ENCODE measurements at places on chromosomes 2 and 18.

DNA sequence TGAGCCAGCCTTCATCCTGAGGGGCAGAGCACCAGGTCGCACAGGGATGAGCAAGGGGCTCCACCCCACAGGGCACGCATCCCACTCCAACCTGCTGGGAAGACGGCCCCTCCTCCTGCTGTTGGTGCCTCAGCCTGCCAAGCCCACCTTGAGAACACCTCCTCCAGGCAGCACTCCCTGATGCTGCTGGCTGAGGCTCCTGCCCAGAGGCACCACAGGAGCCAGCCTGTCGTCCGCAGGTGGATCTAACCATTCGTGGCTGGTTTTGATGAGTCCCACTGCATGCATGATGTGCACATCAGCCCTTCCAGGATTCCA is 58.4 kb downstream of the BIN1 start:
- no peak for DNase-seq

GRCh38 chr2:7930800-7931635 is 750.8 kb upstream of the ID2 start:
- peak; percentile 66 for DNase-seq

DNA sequence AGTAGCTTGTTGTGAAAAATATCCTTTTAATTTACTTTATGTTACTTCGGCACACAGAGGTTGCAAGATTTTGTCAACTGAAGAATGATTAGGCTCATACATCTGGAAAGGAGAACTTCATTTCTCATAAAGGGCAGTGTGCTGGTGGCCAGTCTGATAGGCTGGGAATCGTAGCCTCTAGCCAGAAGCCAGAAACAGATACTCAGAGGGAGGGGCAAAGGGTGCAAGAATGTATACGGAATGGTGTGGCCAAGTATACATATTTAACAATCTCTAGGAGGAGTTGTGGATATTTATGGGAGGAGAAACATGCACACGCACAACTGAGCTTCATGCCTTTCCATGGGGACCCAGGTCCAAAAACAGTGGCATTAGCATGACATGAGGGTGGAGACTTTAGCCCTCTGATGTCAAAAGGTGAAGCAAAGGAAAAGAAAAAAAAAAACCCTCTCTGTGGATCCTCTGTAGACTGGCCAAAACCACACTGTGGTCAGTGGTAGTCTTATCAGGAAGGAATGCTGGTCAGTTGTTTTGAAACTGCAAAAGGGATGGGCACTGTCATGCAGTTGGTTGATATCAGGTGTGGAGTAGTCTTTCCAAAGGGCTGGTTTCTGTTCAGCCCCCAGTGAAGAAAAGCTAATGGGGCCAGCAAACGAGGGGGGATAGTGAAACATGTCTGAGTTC is 34.9 kb upstream of the APCDD1 start:
- DNase-seq, result no peak

DNA sequence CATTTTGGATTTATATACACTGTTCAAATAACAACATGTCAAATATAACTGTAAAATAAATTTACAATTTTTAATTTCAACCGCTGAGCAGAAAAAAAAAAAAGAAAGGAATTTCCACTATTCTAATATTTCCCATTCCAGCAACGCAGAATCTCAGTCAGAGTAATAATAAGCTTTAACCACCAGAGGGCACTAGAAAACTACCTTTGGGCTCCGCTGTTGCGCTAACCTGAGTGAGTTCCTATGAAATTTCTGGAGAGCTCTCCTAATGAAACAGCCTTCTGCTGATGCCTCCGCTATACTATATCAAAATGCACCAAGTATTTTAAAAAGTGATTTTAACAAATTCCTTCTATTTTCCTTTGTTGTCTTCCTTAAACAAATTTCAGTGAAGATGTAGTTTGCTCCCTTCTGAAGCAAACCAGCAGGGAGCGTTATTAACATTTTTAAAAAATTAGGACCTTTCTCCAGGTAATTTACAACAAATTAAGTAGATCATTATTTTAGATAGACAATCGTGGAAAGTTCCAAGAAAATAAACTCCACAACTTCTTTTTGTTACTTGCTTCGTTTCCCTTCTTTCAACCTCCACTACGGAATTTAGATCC is 23.0 kb downstream of the ERMN start:
- peak; percentile 70 for DNase-seq

DNA sequence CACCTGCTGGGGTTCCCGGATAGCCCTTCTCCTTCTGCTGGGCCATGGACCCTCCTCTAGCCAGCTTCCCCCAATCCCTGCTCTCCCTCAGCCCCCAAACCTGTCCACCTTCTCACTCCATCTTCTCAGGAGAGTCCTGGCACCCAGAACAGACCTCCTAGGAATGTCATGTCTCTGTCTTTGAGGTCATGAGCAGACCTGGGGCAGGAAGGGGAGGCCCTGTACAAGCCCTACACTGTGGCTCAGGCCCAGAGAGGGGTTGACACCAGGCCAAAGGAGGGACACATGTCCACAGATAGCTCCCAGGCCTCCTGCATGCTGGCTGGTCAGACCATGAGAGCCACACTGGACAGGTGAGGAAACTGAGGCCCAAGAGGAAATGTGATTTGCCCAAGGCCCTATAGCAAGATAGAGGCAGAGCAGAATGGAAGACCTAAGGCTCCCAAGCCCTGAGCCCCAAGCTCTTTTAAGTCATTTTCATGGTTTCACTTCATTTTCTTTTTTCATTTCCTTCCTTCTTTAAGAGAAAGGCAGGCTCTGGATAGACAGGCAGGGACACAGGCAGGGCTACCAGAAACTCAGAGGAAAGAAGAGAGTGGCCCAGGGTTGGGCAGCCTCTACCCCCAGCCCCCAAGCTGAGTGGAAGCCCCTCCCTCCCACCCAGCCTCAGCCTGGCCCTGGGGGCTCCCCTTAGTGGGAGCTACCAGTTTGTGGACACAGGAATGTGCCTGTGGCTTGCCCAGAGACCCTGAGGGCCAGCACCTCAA is 159.7 kb downstream of the SMAD7 start:
- DNase-seq, result no peak

- peak; percentile 41 for DNase-seq
Measured at GRCh38 chr2:218501665-218502064, 66.5 kb downstream of the USP37 start.
